Activated T-cell treated with anti-CD3 and anti-CD28 coated beads, Interleukin-2, amount 50 U/mL, for 48 hours (primary cell): ENCODE measurements at places on chromosomes 5 and 9.

GRCh38 chr9:15982182-15982581, 429.3 kb downstream of the CCDC171 start:
- DNase-seq: no peak

DNA sequence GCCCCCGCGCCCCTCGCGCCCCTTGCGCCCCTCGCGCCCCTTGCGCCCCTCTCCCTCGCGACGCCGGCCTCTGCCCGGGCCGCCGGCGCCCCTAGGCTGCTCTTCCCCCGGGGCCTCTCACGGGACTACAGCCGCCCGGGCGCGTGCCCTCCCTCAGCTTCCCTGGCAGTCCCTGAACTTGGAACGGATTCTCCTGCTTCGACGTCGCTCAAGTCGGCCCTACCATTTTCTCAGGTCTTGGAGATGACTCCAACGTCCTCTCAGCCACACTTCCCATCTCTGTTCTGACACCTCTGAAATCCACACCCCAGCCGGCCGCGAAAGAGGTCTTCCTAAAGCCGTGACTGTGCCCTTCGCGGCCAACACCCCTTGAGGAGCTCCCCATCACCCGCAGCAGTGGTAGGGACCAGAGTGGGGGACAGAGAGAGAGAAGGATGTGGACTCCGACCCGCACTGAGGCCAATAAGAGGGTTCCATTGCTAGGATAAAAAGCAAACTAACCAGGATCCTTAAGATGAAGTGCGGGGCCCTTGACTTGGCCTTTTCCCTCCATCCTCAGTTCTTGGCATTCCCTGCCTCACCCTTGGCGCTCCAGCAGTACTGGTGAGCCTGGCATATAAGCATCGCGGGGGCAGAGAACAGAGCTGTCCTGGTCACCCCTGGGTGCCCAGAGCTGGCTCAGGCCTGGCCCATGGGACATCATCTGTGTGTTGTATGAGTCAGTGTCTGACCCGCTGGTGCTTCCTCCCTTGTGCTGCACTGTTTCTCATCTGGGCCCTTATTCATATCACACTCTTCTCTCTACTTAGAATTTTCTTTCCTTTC, 38.6 kb upstream of the GARNL3 start:
- DNase-seq: peak; percentile 25

GRCh38 chr9:122096620-122097415, 3.7 kb upstream of the TTLL11 start:
- DNase-seq: no peak

GRCh38 chr9:112665347-112665746, 52.6 kb downstream of the INIP start:
- DNase-seq: no peak

- DNase-seq: no peak
Measured at GRCh38 chr5:187042-187431, 4.3 kb upstream of the LRRC14B start.
